Adrenal gland (tissue), 19 donors: ENCODE measurements at places on chromosomes 3 and 15. TPM values are rescaled to one million over a fixed set of nuclear protein-coding genes. Genes with fewer than 3 reads are reported as not detected.

Gene CYP1A1
- not detected for total RNA-seq

GRCh38 chr3:123498761-123499160 lies 49.9 kb upstream of the ADCY5 start:
- H3K27me3 ChIP-seq, result no peaks in the 10 kb centered on the region
- H3K4me3 ChIP-seq, result no peak overlapping the region
- DNase-seq, result no peak
- H3K36me3 ChIP-seq, result no peaks in the 10 kb centered on the region

Gene CCR3
- not detected for total RNA-seq

- H3K4me1 ChIP-seq, result peaks cover 23% of the 10 kb centered on the region
- no peak overlapping the region for H3K4me3 ChIP-seq
- DNase-seq, result no peak
- no peaks in the 10 kb centered on the region for H3K27me3 ChIP-seq
Measured at GRCh38 chr15:82916161-82916952, 36.2 kb downstream of the HOMER2 start.

DNA sequence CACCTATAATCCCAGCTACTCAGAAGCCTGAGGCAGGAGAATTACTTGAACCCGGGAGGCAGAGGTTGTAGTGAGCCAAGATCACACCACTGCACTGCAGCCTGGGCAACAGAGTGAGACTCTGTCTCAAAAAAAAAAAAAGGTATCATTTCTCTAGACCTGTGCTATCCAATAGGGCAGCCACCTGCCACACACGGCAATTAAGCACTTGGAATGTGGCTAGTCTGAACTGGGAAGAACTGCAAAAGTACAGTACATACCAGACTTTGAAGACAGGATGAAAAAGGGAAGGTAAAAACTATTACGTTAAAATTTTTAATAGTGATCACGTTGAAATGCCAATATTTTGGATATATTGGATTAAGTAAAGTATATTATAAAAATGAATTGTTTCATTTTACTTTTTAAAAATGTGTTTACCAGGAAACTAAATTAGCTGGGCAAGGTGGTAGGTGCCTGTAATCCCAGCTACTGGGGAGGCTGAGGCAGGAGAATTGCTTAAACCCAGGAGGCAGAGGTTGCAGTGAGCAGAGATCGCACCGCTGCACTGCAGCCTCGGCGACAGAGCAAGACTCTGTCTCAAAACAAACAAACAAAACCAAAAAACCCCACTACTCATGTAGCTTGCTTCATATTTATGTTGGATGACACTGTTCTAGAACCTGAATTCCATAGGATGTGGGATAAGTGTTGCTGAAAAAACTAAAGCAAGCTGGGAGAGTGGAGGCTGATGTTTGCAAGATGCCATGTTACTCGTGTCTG lies 2.3 kb downstream of the CYP8B1 start:
- DNase-seq, result no peak
- no peaks in the 10 kb centered on the region for H3K27me3 ChIP-seq
- peaks cover 7% of the 10 kb centered on the region for H3K4me1 ChIP-seq
- no peaks in the 10 kb centered on the region for H3K36me3 ChIP-seq

DNA sequence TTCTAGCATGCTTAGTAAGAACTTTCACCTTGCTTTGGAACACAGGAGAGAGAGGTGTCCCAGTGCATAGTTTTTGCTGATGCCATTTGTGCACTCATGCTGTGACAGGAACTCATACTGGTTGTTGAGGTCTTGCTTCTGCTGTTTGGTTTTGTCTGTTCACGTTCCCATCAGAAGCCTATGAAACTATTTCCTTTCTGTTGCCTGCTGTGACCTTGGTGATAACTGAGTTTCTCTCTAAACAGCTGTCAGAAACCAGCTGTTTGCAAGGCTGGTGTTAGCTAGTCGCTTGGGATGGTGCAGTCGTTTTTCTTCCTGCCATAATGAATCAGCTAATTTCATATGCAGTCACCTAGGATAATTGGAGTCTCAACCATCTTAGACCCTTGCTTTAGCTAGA lies 724.1 kb downstream of the GRM7 start:
- H3K27ac ChIP-seq, result no peak overlapping the region
- DNase-seq, result no peak
- no peaks in the 10 kb centered on the region for H3K36me3 ChIP-seq
- H3K4me3 ChIP-seq, result no peak overlapping the region
- H3K4me1 ChIP-seq, result no peaks in the 10 kb centered on the region
- H3K27me3 ChIP-seq, result no peaks in the 10 kb centered on the region

Gene UBL7
- total RNA-seq, result 48.3 TPM

DNA sequence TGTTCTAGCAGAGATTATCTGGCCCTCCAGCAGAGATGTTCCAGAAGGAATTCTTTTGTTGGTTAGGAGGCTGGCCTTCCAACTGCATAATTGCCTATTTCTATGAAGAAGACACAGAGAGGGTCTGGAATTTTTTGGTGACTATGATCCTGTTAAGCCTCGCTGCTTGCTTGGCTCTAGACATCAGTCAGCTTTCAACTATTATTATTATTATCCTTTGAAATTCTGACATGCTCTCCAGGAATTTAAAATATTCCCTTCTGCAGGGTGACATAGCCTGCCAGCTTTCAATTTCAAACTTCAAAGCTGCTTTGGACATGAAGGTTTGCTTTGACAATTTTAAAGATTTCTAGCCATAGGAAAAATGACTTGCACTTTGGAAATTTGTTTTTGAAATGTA lies 26.3 kb upstream of the ZNF148 start:
- no peaks in the 10 kb centered on the region for H3K4me1 ChIP-seq
- H3K27ac ChIP-seq, result no peak overlapping the region
- no peak for DNase-seq

Gene OR5H15
- not detected for total RNA-seq

Gene TMIE
- total RNA-seq, result 2.6 TPM

DNA sequence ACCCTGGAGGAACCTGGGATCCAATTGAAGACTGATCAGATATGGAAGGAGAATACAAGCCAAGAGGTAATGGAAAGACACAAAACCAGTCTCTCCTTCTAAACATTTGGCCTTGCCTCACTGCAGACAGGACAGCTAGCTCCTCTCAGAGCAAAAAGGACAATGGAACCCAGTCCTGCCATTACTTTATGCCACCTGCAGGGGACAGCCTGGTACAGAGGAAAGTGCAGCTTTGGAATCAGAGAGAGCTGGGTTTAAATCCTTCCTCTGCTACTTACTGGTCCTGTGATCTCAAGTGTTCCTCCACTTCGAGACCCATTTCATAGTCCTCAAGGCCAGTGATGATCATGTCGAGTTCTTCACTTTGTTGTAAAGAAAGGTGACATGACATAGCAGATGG lies 159.4 kb upstream of the SMAD3 start:
- H3K4me3 ChIP-seq, result no peak overlapping the region
- DNase-seq, result no peak
- H3K4me1 ChIP-seq, result no peaks in the 10 kb centered on the region
- H3K27me3 ChIP-seq, result no peaks in the 10 kb centered on the region
- no peaks in the 10 kb centered on the region for H3K36me3 ChIP-seq

DNA sequence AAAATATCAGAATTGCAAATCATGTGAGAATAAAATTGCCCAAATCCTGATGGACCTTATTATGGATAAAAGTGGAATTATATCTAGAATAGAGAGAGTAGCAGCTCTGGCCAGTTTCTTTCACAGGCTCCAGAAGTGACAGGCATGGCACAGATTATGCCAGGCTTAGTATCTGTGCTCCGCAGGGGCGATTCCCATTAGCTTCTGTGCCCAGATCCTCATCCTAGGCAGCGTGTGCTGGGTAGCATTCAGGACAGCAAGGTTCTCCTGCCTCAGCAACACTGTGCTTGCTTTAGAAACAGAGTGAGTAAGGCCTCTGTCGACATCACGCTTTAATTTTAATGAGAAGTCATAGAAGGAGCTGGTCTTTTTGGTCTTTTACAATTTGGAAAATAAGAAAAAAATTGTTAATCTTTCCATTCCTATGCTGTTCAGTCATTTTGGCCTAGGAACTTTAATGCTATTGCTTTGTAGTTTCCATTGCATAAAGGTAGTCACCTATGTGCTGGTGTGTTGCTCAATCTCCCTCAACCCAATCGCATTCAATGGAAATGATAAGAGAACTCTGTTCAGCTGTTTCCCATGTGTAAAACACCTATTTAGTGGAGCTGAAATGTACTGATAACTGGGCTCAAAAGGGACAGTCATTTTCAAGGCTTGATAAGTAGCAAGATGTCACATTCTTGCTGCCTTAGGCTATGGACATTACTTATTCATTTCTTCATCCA lies 770.1 kb downstream of the AGBL1 start:
- H3K36me3 ChIP-seq, result no peaks in the 10 kb centered on the region
- H3K4me3 ChIP-seq, result no peak overlapping the region
- H3K4me1 ChIP-seq, result no peaks in the 10 kb centered on the region
- H3K27ac ChIP-seq, result no peak overlapping the region
- H3K27me3 ChIP-seq, result no peaks in the 10 kb centered on the region

Gene HOMER2
- total RNA-seq, result 9.0 TPM

DNA sequence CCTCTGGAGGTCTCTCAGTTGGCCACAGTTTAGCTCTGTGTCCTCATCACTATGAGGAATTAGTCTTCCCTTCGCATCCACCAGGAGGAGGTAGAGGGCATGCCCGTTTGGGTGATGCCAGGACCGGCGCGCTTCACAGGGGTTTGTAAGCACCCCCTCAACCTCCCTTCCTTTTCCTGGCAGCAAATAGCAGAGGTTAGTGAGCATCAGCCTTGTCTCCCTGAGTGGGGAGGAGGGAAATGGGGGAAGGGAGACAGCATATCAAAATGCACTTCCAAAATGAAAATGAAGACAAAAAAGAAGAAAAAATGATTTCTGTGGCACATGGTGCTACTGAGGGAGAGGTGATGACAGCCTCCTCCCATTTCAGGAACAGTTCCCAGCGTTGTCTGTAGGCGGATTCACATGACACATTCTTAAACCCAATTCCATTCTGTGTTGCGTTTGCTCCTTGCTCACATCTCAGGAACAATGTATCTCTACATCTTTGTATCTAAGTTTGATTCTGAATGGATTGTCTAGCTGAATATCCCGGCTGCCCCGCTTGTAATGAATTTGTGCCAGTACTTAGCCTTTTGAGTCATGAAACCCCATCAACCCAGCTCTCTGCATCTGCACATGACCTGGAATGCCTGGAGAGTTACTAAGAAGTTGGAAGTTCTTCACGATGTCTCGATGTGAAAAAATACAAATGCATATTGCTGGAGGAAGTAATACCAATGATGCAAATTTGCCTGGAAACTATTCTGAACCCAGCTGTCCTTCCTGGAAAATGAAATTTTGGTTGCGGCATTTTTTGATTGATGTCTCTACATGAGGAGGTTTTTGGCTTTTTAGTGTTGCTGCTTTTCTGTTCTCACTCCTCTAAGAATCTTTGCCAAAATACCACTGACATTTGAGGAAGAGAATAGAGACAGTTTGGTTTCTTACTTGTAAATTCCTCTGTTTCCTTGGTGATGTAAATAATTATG lies 45.2 kb downstream of the TYRO3 start:
- H3K27me3 ChIP-seq, result no peaks in the 10 kb centered on the region
- H3K36me3 ChIP-seq, result no peaks in the 10 kb centered on the region
- H3K4me1 ChIP-seq, result no peaks in the 10 kb centered on the region
- H3K27ac ChIP-seq, result no peak overlapping the region
- no peak overlapping the region for H3K4me3 ChIP-seq

Gene EPHA6
- total RNA-seq, result not detected

GRCh38 chr3:119234610-119235009 lies 6.1 kb downstream of the B4GALT4 start:
- H3K27ac ChIP-seq, result no peak overlapping the region
- no peak overlapping the region for H3K4me3 ChIP-seq
- no peaks in the 10 kb centered on the region for H3K27me3 ChIP-seq

DNA sequence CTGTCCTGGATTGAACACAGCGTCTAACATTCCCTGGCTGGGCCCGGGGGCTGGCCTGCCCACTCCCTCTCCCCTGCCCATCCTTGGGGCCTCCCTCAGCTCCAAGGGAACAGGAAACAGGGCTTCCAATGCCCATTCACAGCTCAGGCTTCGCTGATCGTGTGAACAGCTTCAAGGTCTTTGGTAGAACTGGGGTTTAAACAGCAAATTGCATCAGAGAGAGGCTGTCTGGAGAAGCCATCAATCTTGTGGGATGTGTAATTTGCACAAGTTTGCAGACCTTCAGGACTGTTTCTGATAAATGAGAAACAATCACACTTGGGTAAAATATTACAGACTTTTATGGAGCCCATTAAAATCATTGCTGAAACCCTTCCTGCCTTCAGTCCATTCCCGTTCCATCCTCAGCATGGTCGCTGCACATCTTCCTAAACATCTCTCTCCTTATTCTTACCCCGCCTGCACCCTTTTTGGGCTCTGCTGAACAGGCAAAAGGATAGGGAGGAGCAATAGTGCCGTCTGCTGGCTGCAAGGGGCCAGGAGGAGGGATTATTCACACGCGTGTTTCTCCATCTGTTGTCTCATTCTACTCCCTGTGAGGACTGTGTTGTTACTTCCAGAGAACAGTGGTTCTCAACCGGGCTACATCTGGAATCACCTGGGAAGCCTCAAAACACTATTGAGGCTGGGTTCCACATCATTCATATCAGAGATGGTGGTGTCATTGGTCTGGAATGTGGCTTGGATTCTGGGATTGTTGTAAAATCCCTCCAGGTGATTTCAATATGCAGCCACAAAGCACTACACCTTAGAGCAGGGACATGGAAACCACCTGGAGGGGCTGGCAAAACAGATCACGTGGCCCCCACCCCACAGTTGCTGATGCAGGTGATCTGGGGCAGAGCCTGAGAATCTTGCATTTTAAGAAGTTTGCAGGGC lies 116.3 kb downstream of the CLSTN2 start:
- no peak for DNase-seq
- H3K4me3 ChIP-seq, result no peak overlapping the region
- no peaks in the 10 kb centered on the region for H3K36me3 ChIP-seq
- H3K27ac ChIP-seq, result no peak overlapping the region
- no peaks in the 10 kb centered on the region for H3K4me1 ChIP-seq

DNA sequence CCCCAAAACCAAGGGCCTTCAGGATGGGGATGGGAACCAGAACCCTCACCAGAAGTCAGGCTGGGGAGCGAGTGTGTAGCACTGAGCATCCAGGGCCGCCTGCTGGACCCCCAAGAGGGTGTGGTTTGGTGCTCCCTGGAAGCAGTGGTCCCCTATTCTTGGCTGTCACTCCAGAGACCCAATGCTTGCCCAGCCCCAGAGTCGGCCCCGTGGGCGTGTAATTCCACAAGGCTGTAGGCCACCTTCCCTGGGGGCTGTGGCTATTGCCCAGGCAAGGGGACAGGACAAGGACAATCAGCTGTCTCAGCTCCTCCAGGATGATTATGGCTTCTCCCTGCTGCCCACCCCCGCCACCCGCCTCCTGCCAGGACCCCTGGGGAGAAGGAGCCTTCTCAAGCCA lies 14.5 kb downstream of the IGDCC3 start:
- no peaks in the 10 kb centered on the region for H3K4me1 ChIP-seq
- no peak overlapping the region for H3K27ac ChIP-seq
- no peaks in the 10 kb centered on the region for H3K27me3 ChIP-seq
- DNase-seq, result no peak

Gene C3orf49
- total RNA-seq, result not detected

- no peak overlapping the region for H3K27ac ChIP-seq
- H3K36me3 ChIP-seq, result no peaks in the 10 kb centered on the region
- DNase-seq, result no peak
- no peaks in the 10 kb centered on the region for H3K4me1 ChIP-seq
- H3K27me3 ChIP-seq, result no peaks in the 10 kb centered on the region
- no peak overlapping the region for H3K4me3 ChIP-seq
Measured at GRCh38 chr3:101611023-101611422, 37.0 kb downstream of the PCNP start.

Gene SNX33
- total RNA-seq, result 10.1 TPM

Gene CFAP44
- total RNA-seq, result 0.83 TPM

Gene ZNF502
- total RNA-seq, result 5.6 TPM

Gene IL20RB
- total RNA-seq, result 0.71 TPM

- DNase-seq, result no peak
- no peak overlapping the region for H3K4me3 ChIP-seq
- peaks cover 47% of the 10 kb centered on the region for H3K4me1 ChIP-seq
- no peak overlapping the region for H3K27ac ChIP-seq
Measured at GRCh38 chr3:9912294-9912935, 4.5 kb upstream of the IL17RC start.
